ENCODE measurements at places on chromosomes 3 and 15. TPM values are rescaled to one million over a fixed set of nuclear protein-coding genes. Genes with fewer than 3 reads are reported as not detected.

- DNase-seq, result no peak
Observed at GRCh38 chr3:134351427-134351826, 22.8 kb downstream of the AMOTL2 start.

- DNase-seq, result no peak
Observed at GRCh38 chr15:63876085-63876662, 42.4 kb upstream of the HERC1 start.

DNA sequence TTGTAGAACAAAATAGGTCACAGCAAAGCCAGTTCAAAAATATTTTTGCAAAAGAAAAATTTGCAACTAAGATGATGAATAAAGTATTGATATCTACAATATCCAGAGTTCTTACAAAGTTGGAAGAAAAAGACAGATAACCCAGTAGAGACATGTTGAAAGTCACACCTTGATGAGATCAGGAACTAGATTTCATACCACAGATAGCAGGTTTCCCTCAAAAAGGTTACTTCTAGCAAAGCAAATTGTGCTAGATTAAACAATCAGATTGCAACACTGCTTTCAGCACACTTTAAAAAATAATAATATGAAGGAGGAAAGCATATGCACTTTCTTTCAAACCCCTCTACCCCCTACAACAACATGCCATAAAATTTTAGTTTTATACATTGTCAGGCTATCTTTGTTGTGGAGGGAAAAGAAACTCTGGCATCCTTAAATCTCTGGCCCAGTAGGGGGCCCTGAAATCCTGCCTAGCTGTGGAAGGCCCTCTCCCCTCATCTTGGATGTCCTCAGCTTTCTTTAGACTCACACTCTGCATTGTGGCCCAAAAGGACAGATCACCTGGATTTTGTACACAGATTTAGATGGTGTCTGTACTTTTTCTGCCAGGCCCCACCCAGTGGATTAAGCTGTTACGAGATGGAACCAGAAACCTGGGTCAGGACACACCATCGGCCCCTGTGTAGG lies 50.9 kb downstream of the CCR3 start:
- DNase-seq, result no peak

GRCh38 chr3:197023998-197024651 lies 5.5 kb downstream of the MELTF start:
- DNase-seq, result no peak

DNA sequence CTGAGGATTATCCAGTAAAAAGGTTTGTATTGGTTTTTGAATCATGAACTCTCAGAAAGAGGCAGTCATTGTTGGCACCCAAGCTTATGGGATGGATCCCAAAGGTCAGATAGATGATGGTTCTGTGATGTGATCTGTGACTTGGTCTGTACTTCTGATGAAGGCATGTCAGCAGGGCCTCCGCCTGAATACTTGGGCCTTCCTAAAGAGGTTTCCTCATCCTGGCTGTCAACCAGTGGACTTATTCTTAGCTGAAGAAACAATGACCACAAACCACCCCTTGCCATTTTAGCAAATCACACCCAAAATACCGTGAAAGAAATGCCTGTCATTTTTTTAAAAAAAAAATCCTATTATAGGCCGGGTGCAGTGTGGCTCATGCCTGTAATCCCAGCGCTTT lies 48.2 kb upstream of the SLC9A9 start:
- no peak for DNase-seq

DNA sequence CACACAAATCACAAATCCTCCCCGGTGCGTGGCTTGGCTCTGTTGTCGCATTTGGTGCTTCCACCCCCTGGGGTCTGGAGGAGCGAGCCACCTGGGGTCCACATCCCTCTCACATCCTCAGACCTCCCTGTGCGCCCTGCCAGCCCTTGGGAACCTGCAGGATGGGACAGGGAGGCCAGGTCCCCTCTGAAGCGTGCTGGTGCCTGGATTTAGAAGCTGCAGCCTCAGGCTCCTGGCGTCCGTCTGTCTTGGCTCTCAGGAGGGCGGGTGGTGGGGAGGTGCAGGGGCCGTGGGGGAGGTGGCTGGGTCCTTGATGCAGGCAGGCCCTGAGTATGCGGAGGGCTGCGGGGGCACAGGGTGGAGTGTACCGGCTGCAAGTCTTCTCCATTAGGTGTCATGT lies 38.4 kb downstream of the RGMA start:
- DNase-seq, result no peak

- DNase-seq, result no peak
Observed at GRCh38 chr3:60854791-60855190, 396.5 kb downstream of the FHIT start.

CCRL2 gene
- total RNA-seq, result 2.8 TPM

TRH gene
- total RNA-seq, result not detected
